ENCODE measurements at places on chromosomes 12 and 14.

DNA sequence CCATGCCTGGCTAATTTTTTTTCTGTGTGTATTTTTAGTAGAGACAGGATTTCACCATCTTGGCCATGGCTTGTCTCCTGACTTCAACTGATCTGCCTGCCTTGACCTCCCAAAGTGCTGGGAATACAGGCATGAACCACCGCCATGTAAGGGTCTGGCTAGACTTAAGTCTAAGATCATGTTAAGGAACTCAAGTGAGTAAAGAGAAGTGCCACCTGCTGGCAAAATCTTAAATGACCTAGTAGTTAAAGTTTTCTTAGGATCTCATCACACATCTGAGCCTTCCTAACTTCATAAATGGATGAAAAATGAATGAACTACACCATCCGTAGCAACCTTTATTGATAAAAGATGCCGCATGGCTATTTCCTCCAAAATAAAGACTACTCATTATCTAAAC, 1.7 kb upstream of the C12orf56 start:
- peak; percentile 68 for DNase-seq
- H3K4me3 ChIP-seq = no peak overlapping the region
- no peaks in the 10 kb centered on the region for H3K27me3 ChIP-seq
- H3K36me3 ChIP-seq = no peaks in the 10 kb centered on the region
- no peaks in the 10 kb centered on the region for H3K4me1 ChIP-seq
- H3K27ac ChIP-seq = no peak overlapping the region

DNA sequence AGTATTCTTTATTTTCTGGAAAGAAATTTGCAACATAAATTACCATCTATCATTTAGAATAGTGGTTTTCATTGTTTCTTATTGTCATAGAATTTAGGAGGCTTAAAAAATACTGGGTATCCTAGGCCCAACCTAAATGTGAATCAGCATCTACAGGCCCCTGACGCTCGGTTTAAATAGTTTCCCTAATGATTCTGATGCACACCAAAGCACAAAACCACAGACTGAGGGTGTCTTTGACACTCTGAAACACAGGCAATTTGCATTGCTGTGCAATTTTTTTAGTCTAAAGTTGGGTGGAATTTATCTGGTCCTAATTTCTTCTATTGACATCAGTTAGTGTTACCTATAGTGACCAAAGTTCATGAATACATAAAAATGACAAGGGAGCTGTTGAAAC, 87.6 kb upstream of the SSTR1 start:
- no peaks in the 10 kb centered on the region for H3K36me3 ChIP-seq
- no peaks in the 10 kb centered on the region for H3K27me3 ChIP-seq
- H3K4me3 ChIP-seq = no peak overlapping the region
- peaks cover 13% of the 10 kb centered on the region for H3K4me1 ChIP-seq

GRCh38 chr12:14211947-14212387, 153.5 kb upstream of the ATF7IP start:
- DNase-seq = no peak
- no peak overlapping the region for H3K27ac ChIP-seq
- no peaks in the 10 kb centered on the region for H3K36me3 ChIP-seq
- no peaks in the 10 kb centered on the region for H3K27me3 ChIP-seq
- peaks cover 8% of the 10 kb centered on the region for H3K4me1 ChIP-seq

DNA sequence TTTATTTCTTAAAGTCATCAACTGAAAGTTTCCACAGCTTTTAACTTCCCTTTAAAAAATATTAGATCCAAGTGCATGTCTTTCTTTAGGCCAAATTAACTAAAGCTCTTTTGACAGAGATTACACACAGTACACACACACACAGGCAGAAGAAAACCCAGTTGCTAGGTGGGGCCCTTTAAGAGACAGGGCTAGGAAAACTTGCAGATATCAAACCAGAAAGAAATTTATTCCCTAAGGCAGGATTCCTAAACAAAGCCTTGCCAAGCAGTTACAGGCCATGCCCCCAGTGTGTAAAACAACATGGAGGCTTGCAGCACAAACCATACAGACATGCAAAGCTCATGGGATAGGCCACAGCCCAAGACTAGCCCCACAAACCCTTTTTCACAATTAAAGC, 123.4 kb downstream of the FSCB start:
- H3K27ac ChIP-seq = no peak overlapping the region
- no peaks in the 10 kb centered on the region for H3K36me3 ChIP-seq
- no peaks in the 10 kb centered on the region for H3K4me1 ChIP-seq
- H3K27me3 ChIP-seq = no peaks in the 10 kb centered on the region
- no peak for DNase-seq

All from GM23248 (cell line).